T-helper 17 cell (primary cell): ENCODE measurements at places on chromosomes 7 and 10. TPM values are rescaled to one million over a fixed set of nuclear protein-coding genes. Genes with fewer than 3 reads are reported as not detected.

The HOXA7 gene
- total RNA-seq = not detected

The SDK1 gene
- 0.12 TPM for total RNA-seq

The GRID2IP gene
- 0.18 TPM for total RNA-seq

The CTBP2 gene
- 1.5 TPM for total RNA-seq

The STEAP4 gene
- 0.42 TPM for total RNA-seq

The AZGP1 gene
- not detected for total RNA-seq

The PCBD1 gene
- 8.1 TPM for total RNA-seq

The DHX32 gene
- total RNA-seq = 5.8 TPM

The GIMAP5 gene
- 44.1 TPM for total RNA-seq

The WNT8B gene
- not detected for total RNA-seq

The VDAC2 gene
- 117 TPM for total RNA-seq

The VAX1 gene
- total RNA-seq = not detected

The SH3PXD2A gene
- total RNA-seq = 10.9 TPM

DNA sequence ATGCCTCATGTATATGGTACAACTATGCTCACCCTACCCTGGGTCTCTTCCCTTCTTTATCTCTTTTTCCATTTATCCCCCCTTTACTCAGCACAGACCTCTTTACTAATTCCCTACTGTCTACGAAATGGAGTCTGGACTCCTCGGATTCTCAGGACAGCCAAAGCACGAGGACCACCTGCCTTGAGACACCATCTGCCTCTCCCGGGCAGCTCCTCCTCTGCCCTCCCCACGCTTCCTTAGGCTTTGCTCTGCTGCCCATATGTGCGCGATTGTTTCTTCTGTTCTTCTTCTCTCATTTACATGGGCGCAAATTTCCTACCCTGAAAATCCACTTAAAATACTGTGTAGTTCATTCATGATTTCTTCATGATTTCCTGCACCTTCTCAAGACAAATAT, 62.7 kb upstream of the STK17A start:
- DNase-seq = no peak

- no peak for DNase-seq
Observed at GRCh38 chr10:3881622-3882021, 96.6 kb upstream of the KLF6 start.

- DNase-seq = no peak
Observed at GRCh38 chr7:2716488-2716887, 28.5 kb downstream of the AMZ1 start.

DNA sequence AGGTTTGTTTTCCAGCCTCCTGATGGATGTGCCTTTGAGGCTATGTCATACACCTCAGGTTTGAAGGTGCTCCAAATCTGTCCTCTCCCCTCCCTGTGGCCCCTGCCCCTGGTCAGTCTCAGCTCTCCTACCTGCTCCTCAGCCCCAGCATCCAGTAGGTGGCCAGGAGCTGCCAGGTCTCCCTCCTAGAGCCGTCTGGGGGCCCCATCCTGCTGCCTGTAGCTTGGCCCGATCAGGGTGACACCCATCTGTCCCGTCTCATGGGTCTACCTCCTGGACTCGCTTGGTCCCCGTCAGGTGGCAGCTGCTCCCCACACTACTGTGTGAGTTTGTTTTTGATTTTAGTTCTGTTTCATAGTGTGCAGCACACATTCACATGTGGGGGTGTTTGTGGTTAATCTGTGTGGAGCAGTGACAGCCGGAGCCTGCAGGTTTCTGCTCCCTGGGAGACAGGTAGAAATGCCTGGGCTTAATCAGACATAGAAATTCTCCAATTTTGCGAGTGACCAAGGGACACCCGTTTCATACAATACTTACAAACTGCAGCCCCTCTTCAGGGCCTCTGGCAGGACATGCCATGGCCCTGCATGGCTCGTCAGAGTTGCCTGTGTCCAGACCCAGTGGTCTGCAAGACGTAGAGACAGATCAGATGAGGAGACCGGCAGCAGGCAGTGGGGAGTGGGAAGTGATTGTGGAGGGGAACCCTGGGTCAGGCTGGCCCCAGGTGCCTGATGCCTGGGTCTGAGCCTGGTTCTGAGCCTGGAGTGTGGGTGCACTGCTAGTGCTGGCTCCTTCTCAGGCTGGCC, 17.1 kb downstream of the ADCY1 start:
- no peak for DNase-seq

- no peak for DNase-seq
Observed at GRCh38 chr10:62261666-62262065, 7.0 kb downstream of the RTKN2 start.

- no peak for DNase-seq
Observed at GRCh38 chr10:27256299-27257189, 15.9 kb upstream of the ACBD5 start.

- DNase-seq = no peak
Observed at GRCh38 chr10:124894569-124895215, 47.2 kb upstream of the ZRANB1 start.

DNA sequence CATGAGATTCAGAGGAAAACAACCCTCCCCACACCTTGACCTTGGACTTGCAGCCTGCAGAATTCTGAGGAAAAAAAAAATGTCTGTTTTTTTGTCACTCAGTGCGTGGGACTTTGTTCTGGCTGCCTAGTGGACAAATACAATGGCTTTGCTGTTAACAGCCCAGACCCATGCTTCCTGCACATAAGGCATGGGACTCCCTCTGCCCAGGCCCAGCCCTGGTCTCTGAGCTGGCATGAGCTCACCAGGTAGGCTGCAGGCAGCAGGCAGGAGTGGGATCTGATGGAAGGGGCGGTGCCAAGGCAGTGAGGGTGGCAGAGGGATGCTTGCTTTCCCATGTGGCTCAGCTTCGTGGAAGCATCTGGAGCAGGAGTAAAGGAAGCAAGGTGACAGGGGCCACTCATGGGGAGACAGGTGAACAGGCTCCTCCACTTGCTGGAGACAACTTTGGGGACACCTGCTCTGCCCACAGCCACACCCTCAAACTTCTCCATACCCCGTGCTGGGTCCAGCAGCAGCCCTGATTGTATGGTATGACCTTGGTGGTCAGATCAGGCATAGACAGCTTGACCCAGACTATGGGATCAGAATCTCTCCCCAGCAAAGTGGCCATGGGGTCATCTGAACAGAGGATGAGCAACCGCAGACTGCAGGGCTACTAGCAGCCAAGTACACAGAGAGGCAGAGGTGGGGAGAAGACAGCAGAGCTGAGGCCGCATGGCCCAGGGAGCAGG, 27.0 kb downstream of the ANXA8 start:
- DNase-seq = no peak

GRCh38 chr10:7686351-7687171, 16.6 kb upstream of the ITIH2 start:
- DNase-seq = no peak

GRCh38 chr10:113313048-113313602, 239.7 kb upstream of the HABP2 start:
- DNase-seq = no peak

- no peak for DNase-seq
Observed at GRCh38 chr7:96674565-96674964, 35.1 kb downstream of the SEM1 start.

- no peak for DNase-seq
Observed at GRCh38 chr10:29353305-29353704, 64.4 kb downstream of the LYZL1 start.

- DNase-seq = no peak
Observed at GRCh38 chr7:68155676-68156075, 1159.0 kb downstream of the TYW1 start.

GRCh38 chr10:71606257-71607081, 113.1 kb downstream of the C10orf105 start:
- no peak for DNase-seq

DNA sequence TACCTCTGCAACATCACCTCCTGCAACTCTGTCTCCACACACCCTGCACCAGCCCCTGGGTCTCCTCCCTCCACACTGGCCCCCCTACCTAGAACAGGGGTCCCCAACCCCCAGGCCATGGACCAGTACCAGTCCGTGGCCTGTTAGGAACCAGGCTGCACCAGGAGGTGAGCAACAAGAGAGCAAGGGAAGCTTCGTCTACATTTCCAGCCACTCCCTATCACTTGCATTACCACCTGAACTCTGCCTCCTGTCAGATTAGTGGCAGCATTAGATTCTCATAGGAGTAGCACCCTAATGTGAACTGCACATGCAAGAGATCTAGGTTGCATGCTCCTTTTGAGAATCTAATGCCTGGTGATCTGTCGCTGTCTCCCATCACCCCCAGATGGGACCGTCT, 108.8 kb upstream of the WDR11 start:
- DNase-seq = no peak

GRCh38 chr10:102009801-102010425, 46.1 kb downstream of the ARMH3 start:
- DNase-seq = no peak

DNA sequence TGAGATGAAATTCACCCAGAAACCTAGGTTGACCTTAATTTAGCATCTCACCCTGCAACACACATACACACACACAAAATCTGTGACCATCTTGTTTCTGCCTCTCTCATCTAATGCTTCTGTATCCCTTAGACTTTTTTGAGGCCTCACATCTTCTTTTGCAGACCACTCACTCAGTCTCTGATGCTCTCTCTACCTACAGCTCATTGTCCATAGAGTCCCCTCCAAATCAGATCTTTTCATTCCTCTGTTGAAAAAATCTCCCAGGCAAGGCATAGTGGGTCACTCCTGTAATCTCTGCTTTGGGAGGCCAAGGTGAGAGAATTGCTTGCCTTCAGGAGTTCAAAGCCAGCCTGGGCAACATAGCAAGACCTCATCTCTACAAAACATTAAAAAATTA, 17.6 kb upstream of the PAX2 start:
- no peak for DNase-seq

- DNase-seq = no peak
Observed at GRCh38 chr7:4849390-4849789, 12.4 kb downstream of the PAPOLB start.

- no peak for DNase-seq
Observed at GRCh38 chr10:129767751-129768150, 196.3 kb downstream of the EBF3 start.

DNA sequence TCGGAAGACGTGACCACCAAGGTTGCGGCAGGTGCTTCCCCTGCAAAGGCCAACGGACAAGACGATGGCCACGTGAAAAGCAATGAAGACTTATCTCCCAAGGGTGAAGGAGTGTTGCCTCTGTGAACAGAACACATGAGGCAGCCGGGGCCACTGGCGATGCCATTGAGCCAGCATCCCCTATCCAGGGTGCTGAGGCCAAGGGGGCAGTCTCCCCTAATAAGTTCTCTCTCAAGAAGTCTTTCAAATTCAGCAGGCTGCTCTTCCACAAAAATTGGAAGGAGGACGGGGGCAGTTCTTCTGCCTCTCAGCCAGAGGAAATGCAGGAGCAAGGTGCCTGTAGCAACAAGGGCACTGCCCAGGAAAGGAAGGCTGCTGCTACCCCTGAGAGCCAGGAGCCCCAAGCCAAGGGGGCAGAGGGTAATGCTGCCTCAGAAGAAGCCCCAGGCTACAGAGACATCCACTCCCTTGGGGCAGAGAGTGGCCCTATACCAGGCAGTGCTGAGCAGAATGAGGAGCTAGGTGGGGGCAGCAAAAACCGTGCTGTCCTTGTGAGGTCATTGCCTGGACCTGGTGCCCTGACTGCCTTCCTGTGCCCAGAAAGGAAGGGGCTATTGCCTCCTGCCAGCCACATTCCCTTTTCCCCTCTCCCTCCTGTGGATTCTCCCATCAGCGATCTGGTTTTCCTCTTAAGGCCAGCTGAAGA, 17.3 kb downstream of the NT5C2 start:
- no peak for DNase-seq

DNA sequence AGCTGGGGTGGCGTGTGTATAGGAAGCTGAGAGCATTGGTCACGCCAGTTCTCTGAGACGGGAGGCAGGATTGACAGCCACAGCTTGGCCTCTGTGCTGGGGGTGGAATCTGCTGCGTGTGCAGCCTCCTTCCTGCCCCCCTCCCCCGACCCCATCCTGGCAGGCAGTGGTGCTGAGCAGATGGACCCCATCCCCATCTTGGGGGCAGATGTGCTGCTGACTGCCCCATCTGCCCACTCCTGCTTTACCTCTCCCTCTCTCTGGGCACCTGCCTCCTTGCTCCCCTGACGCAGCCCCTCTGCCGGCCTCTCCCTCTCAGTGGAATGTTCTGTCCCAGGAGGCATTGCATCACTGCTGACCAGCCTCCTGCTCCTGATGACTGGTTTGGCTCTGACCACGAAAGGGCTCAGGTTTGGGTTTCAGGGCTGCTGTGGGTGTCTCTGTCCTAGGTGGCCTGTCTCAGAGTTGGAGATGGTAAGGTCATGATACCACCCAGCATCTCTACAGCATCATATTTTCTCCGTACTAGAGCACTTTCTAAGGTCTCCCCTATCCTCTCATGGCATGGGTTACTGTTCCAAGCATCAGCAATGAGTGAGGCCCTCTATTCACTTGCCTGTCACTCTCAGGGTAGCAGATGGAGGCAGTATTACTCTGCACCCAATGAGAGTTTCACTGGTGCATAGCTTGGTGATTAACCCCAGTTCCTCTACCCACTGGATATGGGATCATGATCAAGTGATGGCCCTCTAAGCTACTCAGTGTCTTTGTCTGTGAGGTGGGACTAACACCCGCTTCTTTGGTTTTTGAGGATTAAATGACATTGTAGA, 81.9 kb downstream of the RBM20 start:
- DNase-seq = no peak

DNA sequence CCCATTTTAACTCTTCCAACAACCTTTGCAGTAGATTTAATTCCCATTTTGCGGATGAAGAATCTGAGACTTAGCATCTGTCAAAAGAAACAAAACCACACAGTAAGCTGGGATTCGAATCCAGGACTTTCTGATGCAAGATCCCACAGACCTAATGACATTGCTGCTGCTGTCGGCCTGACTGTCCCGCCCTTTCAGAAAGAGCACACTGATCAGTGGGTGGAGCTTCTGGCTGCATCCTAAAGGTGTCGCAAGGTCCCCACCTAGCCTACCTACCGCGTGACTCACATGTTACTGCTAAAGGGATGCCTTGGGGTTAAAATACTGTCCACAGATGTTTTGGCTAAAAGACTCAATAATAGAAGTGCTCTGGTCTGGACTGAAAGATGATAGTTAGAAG, 134.7 kb downstream of the EMX2 start:
- DNase-seq = no peak

GRCh38 chr7:151416112-151416940, 6.5 kb upstream of the WDR86 start:
- no peak for DNase-seq
